Right cardiac atrium (tissue), 5 donors: ENCODE measurements at places on chromosomes 3 and 15. TPM values are rescaled to one million over a fixed set of nuclear protein-coding genes. Genes with fewer than 3 reads are reported as not detected.

The TGM5 gene
- total RNA-seq, result not detected

DNA sequence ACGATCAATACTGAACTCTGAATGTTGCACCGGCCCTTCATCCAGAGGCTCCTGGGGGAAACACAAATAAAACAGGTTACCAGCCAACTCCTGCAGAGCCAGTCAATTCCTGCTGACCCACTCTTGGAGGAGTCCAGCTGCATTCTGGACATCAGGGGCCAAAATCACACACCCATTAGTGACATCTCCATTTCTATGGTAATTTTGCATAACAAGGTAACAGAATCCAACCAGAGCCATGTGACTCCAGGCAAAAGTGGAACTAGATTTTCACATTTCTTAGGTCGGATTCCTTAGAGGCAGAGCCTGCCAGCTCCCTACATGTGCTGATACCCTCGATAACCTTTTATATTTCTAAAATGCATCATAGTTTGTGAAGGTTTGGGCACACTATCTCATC, 119.2 kb upstream of the CTNNB1 start:
- DNase-seq, result no peak

DNA sequence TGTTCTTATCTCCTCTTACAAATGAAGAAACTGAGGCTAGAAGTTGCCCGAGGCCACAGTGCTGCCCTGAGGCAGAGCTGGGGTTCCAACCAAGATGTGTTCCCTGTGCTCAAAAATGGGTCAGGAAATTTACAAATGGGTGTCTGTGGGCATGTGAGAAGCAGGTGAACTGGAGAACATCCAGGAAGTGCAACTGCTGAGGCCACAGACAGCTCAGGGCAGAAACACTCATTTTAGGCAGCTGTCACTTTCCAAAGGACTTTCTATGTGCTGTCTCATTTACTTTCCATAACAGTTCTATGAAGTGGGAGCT, 47.2 kb upstream of the ATP2B2 start:
- DNase-seq, result no peak

DNA sequence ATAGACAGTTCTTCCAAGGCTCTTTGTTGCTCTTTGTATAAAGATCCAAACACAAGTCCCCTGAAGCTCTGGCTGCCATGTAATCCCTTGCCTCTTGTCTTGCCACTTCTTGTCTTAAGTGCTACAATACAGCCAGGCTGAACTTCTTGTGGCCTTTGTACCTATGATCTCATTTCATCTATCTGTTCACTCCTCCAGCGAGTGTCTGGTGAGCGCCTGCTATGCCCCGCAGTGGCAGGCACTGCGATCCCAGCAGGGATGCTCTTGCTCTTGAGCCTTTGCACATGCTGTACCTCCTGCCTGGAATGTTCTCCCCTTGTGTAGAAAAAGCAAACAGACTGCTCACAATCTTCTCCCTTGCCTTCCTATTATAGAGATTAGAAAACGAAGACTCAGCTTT, 81.9 kb upstream of the ADPGK start:
- no peak for DNase-seq

- DNase-seq, result no peak
Measured at GRCh38 chr3:60954048-60954447, 297.2 kb downstream of the FHIT start.

DNA sequence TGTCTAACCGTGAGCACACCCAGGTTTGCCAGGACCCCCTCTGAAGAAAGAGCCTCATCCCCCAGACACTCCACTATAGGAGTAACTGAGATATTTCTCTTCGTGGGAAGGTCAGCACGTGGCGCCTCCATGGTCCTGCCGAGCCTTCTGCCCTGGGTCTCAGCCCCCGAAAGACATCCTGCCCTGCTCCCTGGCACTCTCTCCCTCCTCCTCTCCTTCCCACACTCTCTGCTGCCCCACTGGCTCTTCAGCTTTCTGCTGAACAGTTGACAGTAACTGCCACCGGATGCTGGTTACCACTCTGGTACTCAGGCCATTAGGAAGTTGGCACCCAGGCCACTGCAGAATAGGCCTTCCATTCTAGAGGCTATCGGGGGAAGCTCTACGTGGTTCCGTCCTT, 185.2 kb downstream of the UACA start:
- no peak for DNase-seq

- no peak for DNase-seq
Measured at GRCh38 chr15:29920515-29920914, 98.2 kb upstream of the TJP1 start.

- no peak for DNase-seq
Measured at GRCh38 chr3:99066863-99067262, 165.4 kb upstream of the DCBLD2 start.
